Large intestine (tissue), 12 donors: ENCODE measurements at places on chromosomes 1 and 21.

DNA sequence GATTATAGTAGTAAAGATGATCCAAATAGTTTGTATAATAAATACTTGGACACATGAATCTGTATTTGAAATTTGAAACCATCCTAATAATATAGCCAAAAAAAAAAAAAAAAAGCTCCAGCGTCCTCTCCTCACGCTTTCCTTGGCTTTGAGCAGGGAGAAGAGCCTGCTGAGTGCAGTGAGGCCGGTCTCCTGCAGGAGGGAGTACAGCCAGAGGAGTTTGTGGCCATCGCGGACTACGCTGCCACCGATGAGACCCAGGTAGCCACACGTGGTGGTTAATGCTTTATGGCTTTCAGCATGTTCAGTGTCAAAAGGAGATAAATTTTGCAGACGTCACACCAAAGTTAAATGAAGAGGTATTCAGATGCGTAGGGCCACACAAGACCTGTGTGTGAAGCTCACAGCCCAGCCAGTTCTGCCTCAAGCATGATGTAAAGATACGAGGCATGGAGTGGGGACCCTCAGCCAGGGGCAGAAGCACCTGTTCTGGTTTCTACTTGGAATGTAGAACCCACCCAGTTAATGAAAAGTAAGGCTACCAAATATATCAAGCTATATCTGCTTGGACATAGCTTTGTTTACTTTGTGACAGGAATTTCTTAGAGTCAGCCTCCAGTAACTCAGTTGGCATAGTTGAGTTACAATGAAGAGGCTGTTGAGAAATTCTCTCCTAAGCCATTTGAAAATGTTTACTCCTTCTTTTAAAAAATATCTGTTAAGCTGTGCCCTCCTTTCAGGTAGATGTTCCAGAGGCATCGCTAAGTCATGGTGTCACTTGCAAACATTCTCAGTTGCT lies 8.1 kb downstream of the PRMT2 start:
- no peak overlapping the region for H3K27ac ChIP-seq
- DNase-seq = no peak
- no peak overlapping the region for H3K4me3 ChIP-seq
- H3K4me1 ChIP-seq = no peaks in the 10 kb centered on the region

DNA sequence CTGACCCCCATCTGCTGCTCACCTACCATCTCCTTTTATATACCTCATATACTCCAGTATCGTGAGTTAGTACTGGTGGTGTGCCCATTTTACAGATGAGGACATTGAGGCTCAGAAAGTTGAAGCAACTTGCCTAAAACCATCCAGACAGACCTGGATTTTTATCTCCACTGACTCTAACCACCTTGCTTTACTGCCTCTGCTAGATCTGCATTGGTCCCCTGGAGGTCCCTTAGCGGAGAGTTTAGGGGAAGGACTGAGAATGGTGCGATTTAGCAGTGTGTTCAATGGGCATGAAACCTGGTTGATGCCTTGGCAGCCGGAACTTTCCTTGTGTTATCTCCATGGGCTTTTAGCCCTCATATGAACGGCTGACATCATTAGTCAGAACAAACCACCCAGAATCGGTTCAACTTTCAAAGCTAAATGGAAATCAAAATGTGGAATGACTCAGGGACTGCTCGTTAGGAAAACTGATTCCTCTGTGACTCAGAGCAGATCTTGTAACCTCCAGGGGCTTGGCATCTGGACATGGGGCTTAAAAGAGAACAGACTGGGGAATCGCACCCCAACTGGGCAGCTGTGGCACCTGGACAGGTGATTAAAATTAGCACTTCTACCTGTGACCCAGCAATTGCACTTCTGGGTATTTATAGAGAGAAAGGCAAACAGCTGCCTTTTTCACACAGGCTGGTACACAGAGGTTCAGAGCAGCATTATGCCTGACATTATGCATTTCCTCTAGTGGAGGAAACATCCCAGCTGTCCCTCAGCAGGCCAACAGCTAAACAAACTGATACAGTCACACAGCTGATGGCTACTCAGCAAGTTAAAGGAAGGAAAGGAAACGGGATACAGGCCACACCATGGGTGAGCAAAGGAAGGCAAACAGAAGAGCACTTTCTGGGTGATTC lies 25.3 kb downstream of the TMEM51 start:
- peaks cover 2% of the 10 kb centered on the region for H3K36me3 ChIP-seq
- no peaks in the 10 kb centered on the region for H3K27me3 ChIP-seq
- DNase-seq = no peak

DNA sequence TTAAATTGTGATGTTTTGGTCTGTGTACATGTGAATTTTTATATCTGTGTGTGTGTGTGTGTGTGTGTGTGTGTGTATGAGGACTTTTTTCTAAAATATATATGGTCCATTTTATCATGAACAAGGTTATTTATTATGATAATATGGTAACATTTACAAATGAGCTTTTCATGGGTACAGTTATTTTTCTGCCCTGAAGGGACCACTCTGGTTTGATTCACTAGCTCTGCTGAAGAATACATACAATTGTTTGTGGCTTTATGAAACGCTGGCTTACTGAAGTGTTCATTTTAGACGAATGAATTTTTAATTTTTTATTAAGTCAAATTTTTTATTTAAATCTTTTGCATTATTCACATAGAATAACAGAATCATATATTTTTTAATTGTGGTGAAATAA lies 71.9 kb downstream of the SPATA46 start:
- no peaks in the 10 kb centered on the region for H3K36me3 ChIP-seq
- no peak for DNase-seq
- no peak overlapping the region for H3K4me3 ChIP-seq
- H3K4me1 ChIP-seq = peaks cover 11% of the 10 kb centered on the region

DNA sequence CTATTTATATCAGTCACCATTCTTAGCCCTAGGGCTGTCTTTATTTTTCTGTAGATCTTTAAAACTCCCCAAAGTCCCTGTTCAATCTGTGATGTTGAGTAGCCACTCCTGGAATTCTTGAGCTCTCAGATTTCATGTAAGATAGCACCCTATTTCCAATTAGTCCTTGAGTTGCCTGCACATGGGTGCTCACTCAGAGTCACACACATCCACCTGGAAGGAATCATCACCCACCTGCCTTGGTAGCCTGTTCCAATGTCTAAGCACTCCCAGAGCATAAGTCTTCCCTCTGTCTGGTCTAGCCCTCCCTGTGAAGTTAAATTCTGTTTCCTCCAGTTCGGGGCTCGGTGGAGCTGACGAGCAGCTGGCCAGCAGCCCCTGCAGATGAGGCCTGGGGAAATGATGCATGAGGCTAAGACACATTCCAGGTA lies 14.7 kb upstream of the ATF3 start:
- peaks cover 17% of the 10 kb centered on the region for H3K4me1 ChIP-seq
- H3K27me3 ChIP-seq = no peaks in the 10 kb centered on the region
- H3K36me3 ChIP-seq = no peaks in the 10 kb centered on the region
- no peak overlapping the region for H3K27ac ChIP-seq
- H3K4me3 ChIP-seq = no peak overlapping the region
- no peak for DNase-seq

- DNase-seq = no peak
- peaks cover 8% of the 10 kb centered on the region for H3K27me3 ChIP-seq
- no peaks in the 10 kb centered on the region for H3K36me3 ChIP-seq
- no peak overlapping the region for H3K4me3 ChIP-seq
- no peak overlapping the region for H3K27ac ChIP-seq
Observed at GRCh38 chr1:18536356-18536755, 55.6 kb downstream of the KLHDC7A start.

- H3K36me3 ChIP-seq = peaks cover 59% of the 10 kb centered on the region
- peaks cover 9% of the 10 kb centered on the region for H3K4me1 ChIP-seq
- H3K27ac ChIP-seq = no peak overlapping the region
- no peak overlapping the region for H3K4me3 ChIP-seq
- no peaks in the 10 kb centered on the region for H3K27me3 ChIP-seq
- DNase-seq = no peak
Observed at GRCh38 chr1:209614906-209615305, 31.4 kb downstream of the CAMK1G start.

- peaks cover 14% of the 10 kb centered on the region for H3K4me1 ChIP-seq
- peak; percentile 84 for DNase-seq
- H3K27me3 ChIP-seq = no peaks in the 10 kb centered on the region
- H3K36me3 ChIP-seq = no peaks in the 10 kb centered on the region
- peak within 1 kb of the TSS; percentile 94 for H3K27ac ChIP-seq
Observed at GRCh38 chr1:183185941-183186490, at the start of gene LAMC2. TSS of gene LAMC2 (plus strand) at chr1:183186264. CDS start at chr1:183186353, 89 bp downstream.

DNA sequence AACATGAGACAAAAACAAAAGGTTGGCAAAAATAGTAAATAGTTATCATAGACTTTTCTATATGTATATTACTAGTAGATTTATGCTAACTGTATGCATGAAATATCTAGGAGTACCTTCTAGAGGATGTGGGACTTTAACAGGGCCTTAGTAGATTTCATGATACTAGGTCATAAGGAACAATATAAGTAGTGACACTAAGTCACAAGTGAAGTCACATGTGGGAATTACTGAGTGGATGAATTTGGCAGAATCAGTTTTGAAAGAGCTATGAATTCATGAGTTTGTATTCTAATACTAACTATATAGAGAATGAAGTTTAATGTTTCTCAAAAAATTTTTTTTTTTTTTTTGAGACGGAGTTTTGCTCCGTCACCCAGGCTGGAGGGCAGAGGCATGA lies 53.1 kb upstream of the GPR25 start:
- H3K36me3 ChIP-seq = peaks cover 4% of the 10 kb centered on the region
- no peak overlapping the region for H3K27ac ChIP-seq
- H3K4me3 ChIP-seq = no peak overlapping the region
- no peak for DNase-seq

- H3K27me3 ChIP-seq = no peaks in the 10 kb centered on the region
- DNase-seq = no peak
- H3K27ac ChIP-seq = no peak overlapping the region
- H3K4me3 ChIP-seq = no peak overlapping the region
Observed at GRCh38 chr1:17711577-17711910, 43.6 kb upstream of the ACTL8 start.

DNA sequence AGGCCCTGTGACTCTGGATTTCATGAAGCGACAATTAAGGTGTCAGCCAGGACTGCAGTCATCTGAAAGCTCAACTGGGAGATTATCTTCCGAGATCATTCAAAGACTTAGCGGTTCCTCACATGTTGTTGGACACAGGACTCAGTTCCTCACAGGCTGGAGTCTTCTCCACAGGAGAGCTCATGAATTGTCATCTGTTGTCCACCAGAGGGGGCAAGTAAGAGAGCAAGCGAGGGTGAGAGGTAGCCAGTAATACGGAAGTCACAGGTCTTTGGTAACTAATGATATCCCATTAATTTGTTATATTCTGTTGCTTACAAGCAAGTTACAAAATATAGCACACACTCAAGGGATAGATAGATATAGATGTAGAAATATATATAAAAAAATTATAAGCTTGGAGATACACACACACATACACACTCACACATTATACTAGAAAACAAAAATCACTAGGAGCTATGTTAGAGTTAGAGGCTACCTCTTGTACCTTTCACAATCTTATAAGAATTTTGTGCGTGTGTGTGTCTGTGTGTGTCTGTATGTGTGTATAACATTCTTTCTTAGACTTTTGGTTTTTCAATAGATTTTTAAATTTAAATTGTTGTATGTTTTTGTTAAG lies 1695.3 kb downstream of the BRINP3 start:
- H3K27me3 ChIP-seq = no peaks in the 10 kb centered on the region
- no peak overlapping the region for H3K27ac ChIP-seq

DNA sequence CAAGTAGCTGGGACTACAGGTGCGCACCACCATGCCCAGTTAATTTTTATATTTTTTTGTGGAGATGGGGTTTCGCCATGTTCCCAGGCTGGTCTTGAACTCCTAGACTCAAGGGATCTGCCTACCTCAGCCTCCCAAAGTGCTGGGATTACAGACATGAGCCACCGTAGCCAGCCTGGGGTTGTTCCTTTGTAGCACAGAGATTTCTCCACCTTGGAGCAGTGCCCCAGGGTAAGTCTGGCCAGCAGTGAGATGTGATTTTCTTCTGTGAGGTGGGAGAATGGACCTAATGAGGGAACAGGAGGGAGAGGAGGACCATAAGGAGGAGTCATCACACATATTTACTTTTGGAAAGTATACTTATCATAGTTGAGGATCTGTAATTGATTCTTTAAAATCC lies 61.1 kb upstream of the GADD45A start:
- DNase-seq = no peak
- H3K27ac ChIP-seq = no peak overlapping the region
- H3K36me3 ChIP-seq = no peaks in the 10 kb centered on the region
- peaks cover 10% of the 10 kb centered on the region for H3K4me1 ChIP-seq

GRCh38 chr1:36467700-36468455 lies 3.7 kb upstream of the MRPS15 start:
- no peak for DNase-seq
- no peaks in the 10 kb centered on the region for H3K36me3 ChIP-seq
- H3K27ac ChIP-seq = no peak overlapping the region
- H3K4me3 ChIP-seq = no peak overlapping the region
